Motor neuron (in vitro differentiated cells): ENCODE measurements at places on chromosomes 1 and 21.

GRCh38 chr1:91701472-91701869 is 184.5 kb downstream of the TGFBR3 start:
- ATAC-seq: no peak

DNA sequence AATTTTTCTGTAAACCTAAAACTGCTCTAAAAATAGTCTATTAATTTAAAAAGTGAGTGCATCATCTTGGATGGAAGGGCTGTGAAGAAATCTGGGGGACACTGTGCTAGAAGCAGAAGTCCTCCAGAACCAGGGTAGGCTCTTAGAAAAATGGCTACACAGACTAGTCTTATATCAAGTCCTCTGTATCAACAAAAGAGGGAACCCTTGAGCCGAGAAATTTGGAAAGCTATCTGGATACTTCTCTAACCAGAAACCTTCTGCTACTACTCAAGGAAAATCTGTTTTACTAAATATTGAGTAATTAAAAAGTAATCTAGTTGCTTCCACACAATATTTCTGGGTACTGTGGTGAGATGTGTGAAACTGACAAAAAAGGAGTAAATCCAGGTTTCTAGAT is 92.1 kb downstream of the WDR3 start:
- ATAC-seq: peak; percentile 78

DNA sequence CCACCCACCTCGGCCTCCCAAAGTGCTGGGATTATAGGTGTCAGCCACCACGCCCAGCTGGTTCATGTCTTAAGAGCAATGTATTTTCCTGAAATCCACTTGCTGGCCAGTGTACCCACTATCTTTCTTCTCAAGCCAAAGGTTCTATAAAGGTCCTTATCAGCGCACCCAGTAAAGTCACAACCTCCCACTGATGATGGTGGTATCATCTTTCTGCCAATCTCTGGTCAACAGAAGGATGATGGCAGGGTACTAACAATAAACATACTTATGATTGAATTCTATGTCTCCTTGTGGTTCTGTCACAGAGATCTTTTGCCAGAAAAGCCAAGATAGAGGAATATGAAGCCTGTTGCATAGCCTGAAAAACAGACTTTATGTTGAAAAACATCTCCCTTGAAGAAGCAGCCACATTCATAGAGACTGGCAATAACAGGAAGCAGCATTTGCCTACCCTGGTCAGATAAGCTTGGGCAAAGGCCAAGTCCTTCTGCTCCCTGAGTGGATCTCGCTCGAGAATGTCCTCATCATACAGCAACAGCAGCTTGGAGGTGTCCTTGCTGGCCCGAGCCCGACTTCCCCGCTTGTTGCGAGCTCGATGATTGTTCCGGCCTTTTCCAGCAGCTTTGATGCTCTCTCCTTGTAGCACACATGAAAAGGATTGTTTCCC is 73.0 kb downstream of the DAP3 start:
- ATAC-seq: no peak

- ATAC-seq: no peak
These were observed 38.7 kb upstream of the PDC start for GRCh38 chr1:186499571-186499970.

GRCh38 chr1:86913896-86914600 is at the start of gene SELENOF:
Gene SELENOF, minus strand, starts transcription at chr1:86914126. Its CDS starts 15 bp downstream, at chr1:86914111.
- peak; percentile 84 for ATAC-seq

DNA sequence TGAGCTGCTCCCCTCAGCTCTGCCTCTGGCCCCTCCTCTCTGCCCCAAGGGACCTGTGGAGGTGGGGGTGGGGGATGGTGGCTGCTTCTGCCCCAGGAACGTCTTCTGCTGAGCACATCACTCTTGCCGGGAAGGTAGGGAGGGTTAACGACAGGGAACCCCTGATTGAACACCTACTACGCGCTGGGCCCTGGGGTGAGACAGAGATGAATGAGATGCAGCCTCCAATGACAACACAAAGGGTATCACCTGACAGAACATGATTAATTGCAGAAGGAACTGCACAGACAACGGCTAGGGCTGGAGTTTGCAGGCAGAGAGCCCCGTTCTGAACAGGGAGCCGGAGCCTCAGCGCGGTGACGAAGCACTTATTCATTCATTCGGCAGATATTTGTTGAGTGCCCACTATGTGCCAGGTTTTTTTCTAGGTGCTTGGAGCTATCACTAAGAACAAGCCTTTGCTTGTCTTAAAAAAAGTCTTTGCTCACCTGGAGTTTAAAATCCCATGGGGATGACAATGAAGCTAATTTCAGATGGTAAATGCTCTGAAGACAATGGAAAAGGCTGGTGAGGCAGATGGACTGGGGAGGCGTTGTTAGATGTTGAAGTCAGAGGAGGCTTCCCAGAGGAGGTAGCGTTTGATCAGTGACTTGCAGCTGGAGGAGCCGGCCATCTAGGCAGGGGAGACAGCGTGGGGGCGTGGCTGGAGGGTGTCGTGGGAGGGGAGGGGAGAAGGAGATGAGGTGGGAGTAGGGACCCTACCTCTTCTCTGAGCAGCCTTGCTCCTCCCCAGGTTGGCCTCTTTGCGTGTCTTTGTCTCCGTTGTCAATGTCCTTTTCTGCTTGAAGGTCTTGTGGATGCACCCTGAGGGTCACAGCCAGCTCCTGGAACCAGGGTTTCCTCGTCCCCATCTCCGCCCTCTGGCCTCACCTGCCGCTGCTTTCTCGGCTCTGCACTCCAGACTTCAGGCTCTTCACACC is 103.1 kb upstream of the CSF3R start:
- no peak for ATAC-seq

DNA sequence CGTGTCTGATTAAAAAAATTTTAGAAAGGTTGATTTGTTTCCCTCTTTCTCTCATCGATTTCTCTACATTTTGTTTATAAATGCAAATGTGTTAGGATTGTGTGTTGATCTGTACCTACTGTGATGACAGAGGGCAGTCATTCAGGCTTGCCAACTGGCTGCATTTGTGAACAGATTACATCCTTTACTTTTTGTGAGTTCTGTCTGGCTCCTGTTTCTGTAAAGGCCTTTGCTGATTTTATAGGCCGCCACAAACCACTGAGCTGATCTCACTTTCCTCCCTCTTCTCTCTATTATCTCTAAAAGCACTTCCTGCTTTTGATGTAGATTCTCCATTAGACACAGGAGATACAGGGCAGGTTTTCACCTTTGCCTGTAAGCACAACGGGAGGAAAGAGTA is 106.8 kb downstream of the ESRRG start:
- no peak for ATAC-seq

DNA sequence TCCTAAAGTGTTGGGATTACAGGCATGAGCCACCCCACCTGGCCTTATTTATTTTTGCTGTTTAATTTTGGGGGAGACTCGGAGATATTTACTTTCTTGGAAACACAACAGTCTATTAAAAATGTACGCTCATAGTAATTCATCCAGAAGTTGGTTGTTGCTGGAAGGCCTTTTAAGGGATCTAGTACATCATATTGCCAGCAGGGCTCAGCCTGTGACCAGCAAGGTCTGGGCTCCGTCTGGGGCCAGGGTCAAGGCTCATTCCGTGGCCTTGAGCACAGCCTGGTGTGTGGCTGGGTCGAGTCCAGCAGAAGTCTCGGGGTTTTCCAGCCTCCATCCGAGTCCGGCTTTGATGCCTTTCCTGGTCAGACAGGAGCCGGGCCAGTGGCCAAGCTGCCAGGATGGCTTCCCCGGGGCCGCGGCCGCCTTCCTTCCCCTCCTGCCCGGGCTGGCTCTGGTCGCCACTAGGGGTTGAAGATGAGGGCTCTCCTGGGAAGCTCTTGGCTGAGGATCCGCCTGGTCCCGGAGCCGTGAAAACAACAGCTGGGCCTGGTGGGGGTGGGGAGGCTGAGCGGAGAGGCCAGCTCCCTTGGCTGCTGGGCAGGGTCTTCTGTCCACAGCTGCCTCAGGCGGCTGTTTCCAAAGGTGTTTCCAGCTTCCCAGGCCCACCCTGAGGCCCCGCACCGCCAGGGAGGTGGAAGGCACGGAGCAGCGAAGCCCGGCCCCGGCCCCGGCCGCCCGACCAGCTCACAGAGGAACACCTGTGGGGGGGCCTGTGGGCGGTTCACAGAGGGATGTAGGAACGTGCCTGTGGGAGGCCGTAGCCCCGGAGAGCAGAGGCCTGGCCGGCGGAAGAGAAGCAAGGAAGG is 5.1 kb upstream of the VWA1 start:
- peak; percentile 8 for ATAC-seq

DNA sequence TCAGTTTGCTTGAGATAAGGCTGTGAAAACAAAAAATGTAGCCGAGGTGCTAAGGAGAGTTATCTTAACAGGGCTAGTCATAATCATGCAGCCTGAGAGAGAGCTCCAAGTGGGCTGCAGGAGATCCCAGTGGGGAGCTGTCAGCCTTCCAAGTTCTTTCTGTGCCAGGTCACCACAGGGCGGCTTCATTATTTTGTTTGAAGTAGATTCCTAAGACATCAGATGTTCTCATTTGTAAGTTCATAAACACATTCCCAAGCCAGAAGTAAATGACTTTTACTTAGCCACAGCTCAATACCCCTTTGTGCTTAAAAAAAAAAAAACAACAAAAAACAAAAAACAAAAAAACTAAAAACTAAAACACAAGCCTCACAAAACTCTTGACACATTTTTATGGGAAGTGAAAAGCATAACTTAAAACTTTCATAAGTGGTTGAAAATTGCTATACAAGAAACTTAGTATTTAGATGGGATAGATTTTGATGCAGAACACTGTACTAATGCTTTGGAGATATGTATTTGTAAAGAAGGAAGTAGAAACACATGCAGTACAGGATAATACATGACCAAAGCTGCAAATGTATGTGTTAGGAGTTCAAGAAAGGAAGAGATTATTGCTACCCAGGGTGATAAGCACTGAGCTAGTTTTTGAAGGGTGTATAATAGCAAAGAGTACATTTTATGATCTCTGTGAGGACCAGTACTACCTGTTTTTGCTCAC is 8.6 kb downstream of the CDC14A start:
- no peak for ATAC-seq

- no peak for ATAC-seq
These were observed 11.7 kb upstream of the FOXO6 start for GRCh38 chr1:41349361-41350054.

DNA sequence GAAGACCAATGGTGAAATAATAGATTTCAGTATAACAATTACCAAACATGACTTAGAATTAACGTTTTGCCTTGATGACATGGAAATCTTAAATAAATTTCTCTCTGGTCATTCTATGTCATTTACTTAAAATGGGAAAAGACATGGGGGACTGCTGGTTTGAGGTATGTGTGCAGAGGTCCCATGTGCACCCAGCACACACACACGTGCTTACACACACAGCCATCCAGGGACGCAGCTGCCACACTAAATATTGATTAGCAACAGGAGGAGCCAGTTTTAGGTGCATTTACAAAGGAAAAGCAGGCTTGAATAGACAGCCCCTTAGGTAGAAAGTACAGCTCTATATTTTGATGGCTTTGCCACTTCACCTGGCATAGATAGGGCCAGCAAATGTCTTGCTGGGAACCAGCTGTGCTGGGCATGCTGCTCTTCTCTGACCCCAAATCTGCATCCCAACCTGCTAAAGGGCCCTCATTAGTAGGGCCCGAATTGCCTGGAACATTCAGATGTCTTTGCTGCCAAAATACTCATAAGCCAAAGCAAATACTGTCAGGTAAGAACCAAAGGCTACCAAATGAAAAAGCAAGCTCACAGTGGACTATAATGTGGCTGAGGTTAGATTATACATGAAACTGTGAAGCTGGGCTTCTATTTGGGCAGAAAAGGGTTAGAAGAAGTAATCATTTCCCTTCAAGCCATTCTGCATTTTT is 399.9 kb downstream of the HHAT start:
- ATAC-seq: no peak

GRCh38 chr1:203269654-203270020 is 35.7 kb upstream of the BTG2 start:
- no peak for ATAC-seq

GRCh38 chr1:185731446-185731845 is 2.7 kb upstream of the HMCN1 start:
- no peak for ATAC-seq

DNA sequence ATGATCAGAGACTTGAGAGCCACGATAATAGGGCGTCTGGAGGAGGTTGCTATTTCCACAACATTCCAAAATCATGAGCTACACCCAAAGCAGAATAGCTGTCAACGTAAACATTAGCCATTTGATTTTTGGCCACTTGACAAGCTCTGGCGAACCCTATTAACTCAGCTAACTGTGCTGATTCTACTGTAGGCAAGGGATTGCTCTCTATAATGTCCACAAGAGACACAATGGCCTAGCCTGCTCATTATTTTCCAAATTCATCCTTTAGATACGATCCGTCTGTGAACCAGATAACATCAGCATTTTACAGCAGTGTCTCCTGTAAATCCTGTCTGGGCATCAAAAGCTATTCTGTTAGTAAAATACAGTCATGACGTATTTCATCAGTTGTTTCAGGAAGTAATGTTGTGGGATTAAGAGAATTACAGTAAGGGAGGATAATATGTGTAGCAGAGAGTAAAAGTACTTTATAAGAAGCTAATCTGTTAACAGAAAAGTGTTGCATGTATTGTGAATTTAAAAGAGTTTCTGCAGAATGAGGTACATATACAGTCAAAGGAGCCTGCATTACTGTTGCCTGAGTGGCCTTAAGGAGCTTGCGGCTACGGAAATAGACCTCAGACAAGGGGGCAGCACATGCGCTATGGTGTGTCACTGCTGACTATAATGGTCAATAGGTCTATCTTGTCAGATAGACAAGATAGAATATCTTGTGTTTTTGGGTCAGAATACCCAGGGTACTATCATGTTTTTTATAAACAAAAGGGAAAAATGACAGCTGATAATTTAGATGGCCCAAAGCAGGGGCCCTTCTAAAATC is 44.9 kb upstream of the TINAGL1 start:
- ATAC-seq: peak; percentile 58

GRCh38 chr1:25796811-25797458 is 3.1 kb upstream of the SELENON start:
- ATAC-seq: peak; percentile 21

DNA sequence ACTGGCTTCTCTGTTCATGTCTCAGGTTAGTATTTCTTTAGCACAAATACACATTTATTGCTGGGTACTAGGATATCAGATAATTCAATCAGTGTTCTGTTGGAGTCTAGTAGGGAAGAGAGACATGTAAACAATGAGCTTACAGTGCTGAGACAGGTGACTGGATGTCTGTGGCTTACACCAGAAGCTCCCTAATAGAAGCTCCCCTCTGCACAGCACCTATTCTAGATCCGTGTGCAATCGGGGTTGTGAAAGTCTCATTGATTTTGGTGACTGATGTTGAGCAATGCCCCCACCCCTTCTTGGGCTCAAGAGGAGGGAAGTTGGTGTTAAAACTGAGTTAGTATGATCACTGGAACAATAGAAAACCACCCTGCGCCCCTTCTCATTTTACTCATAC is 279.2 kb downstream of the RPS6KC1 start:
- ATAC-seq: no peak

- no peak for ATAC-seq
These were observed 83.3 kb upstream of the KCNJ15 start for GRCh38 chr21:38173276-38174035.

GRCh38 chr1:213779228-213779627 is 208.5 kb upstream of the PROX1 start:
- no peak for ATAC-seq
